Activated CD4-positive, alpha-beta T cell treated with anti-CD3 and anti-CD28 coated beads, Interleukin-2, amount 50 U/mL, for 24 hours (primary cell): ENCODE measurements at places on chromosomes 16 and 17.

DNA sequence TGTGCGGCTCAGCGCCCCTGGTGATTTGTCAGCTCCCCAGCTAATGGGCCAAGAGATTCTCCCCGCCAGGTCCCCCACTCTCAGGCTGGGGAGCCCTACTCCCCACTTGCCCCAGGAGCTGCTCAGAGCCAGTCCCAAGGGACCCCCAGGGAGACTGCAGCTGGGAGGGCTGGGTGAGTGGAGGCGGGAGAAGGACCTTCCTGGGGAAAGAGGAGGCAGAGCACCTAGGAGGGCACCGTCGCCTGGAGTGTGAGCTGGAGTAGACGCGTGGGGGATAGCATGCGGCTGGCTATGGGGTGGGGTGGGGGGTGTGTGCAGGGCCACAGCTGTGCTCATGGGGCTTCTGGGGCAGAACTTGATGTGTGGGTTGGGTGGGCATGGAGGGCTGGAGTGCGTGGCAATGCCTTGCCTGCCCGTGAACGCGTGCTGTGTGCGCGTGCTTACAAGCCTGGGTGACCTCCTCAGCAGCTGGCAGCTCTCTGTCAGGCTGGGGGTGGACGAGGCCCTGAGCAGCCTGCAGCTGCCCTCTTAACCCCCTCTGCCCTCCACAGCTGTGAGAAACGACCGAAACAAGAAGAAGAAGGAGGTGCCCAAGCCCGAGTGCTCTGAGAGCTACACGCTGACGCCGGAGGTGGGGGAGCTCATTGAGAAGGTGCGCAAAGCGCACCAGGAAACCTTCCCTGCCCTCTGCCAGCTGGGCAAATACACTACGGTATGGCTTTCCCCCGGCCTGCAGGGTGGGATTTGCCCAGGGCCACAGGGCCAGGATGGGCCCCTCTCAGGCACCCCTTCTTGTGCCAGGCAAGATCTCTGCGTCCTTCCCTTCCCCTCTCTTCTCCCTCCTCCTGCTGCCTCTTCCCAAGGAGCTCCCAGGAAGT is 12.9 kb downstream of the GJD3 start:
- DNase-seq: no peak

DNA sequence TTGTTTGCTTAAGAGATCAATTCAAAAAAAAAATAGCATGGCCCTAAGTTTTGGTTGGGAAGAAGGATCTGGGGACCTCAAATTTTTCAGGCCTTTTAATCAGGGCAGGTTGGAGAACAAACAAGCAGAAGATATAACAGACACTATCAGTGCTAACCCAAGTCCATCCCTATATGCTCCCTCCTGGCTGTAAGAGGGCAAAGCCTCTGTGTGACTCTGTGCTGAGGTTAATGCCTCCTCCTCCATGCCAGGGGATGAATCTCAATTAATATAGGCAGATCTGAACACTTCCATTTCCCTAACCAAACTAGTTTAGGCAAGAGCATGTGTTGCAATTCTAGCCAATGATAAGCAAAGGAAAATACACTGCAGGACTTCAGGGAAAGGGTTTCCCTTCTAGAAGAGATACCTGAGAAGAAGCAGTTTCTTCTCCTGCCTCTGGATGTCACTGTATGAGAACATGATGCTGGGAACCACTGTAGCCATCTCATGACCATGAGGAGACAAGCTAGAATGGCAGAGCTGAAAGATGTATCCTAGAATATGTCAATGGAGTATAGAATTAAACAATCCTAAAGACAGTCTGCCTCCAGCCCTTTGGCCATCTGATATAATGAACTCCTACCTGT is 76.0 kb downstream of the CHD9NB start:
- DNase-seq: no peak

DNA sequence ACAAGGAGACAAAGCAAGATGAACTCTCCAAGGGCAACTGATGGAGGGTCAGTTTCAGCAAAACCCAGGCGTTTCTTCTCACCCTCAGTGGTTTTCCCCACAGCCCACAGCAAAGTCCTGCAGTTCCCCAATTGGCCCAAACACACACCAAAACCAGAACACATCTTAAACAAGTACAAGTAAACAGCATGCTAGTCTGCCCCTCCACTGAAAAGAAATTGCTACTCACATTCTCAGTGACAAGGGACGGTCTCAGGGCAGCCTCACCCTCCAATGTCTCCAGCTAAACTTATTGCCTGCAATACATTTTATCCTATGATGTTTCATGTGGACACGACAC is 300.6 kb upstream of the IRX3 start:
- no peak for DNase-seq

GRCh38 chr16:24986512-24987303 is 28.5 kb downstream of the ARHGAP17 start:
- no peak for DNase-seq

- DNase-seq: no peak
These were observed 388.8 kb downstream of the ZFHX3 start for GRCh38 chr16:72658888-72659717.

DNA sequence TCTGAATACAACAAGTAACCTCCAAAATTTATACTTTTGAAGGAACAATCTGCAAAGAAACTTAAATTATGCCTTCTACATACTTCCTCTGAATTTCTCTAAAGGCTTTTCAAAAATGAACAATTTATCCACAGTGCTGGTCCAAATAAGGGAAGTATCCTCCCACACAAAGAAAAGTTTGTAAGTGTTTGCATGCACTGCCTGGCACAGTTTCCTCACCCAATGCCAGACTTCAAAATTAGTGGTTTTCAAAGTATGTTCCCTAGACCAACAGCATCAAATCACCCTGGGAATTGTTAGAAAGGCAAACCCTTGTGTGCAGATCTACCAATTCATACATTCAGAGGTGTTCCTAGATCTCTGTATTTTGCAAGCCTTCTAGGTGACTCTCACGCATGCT is 82.5 kb downstream of the PCTP start:
- no peak for DNase-seq

- DNase-seq: no peak
These were observed 13.9 kb downstream of the MIS12 start for GRCh38 chr17:5500247-5500588.

DNA sequence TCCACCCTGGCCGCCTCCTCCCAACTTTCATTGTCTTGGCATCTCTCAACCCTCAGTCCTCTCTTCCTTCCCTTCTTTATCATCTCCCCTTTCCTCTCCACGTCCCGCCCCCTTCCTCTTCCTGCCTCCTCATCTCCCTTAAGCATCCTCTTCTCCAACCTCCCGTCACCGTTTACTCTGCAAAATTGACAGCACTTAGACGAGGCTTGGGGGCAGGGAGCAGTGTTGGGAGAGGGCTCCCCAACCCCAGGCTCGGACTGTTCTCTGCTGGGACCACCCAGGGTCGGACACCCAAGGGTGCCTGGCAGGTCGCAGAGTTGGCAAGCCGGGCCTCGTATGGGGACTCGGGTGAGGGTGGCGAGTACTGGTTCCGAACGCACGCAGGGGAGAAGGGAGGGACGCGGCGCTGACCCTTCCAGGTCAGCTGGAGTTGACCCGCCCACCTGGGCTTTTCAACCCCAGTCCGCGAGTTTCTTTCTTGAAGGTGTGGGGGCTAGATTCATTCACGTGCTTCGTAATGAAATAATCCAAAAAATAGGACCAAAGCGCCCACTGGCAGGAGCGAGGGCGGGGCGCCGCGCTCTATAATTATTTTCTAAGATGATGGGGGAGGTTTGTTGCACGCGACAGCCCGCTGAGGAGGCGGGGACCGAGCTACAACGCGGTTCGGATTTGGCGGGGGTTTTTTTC is 775 bp upstream of the PAGR1 start:
- DNase-seq: no peak

- no peak for DNase-seq
These were observed 26.9 kb upstream of the SUPT4H1 start for GRCh38 chr17:58378733-58379510.

GRCh38 chr16:48003206-48003907 is 152.4 kb downstream of the ABCC12 start:
- no peak for DNase-seq

DNA sequence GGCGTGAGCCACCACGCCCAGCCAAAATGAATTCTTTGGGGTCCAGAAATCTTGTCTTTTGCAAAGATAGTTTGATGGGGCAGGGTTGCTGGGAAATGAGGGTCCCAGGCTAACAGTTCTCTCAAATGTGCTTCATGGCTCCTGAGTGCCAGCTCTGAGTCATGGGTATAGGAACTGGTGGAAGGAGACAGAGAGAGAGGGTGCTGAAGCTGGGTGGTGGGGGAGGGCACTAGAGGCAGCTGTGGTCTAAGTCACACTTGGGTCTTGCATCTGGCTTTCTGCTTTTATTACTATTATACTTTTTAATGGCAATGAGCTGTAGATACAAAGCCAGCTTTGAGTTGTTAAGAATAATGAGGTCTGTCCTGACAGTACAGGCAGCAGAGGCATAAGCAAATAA is 54.6 kb downstream of the PRKCA start:
- DNase-seq: no peak

DNA sequence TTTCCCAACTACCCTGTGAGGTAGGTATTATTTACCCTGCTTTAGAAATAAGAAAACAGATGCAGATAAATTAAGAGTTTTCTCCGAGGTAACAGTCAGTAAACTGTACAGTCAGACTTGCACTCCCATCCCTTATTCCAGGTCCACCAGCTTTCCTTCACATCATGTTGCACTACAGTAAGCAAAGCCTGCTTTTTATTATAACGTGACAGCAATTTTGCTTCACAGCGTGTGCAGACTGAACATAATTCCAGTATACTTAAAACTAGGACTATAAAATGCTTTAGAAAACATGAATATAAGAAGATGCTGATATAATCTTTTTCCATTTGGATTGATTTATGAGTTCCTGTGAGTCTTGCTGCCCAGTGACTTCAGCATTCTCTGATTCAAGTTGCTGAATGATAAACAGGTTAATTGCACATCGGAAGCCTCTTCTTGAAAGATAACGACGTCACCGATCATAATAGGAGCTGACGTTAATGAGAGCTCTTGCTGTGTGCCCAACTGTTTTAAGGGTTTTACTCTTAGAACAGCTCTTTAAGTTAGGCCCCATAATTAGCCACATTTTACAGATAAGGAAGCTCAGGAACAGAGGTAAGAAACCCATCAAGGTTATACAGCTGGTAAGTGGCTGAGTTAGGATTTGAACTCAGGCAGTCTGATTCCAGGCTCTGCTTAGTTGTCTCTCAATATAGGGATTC is 1.4 kb downstream of the LIG3 start:
- DNase-seq: no peak
